Myocyte (in vitro differentiated cells): ENCODE measurements at places on chromosomes 13 and 19. TPM values are rescaled to one million over a fixed set of nuclear protein-coding genes. Genes with fewer than 3 reads are reported as not detected.

Gene ZNF541
- 0.08 TPM in 1 of 2 replicates, not detected in the other for total RNA-seq

Gene DZIP1
- 23.0 and 27.9 TPM in 2 replicates for total RNA-seq

Gene CD22
- total RNA-seq = 0.05 TPM in 1 of 2 replicates, not detected in the other

Gene MAMSTR
- total RNA-seq = 8.7 and 16.2 TPM in 2 replicates

Gene KIR3DL1
- total RNA-seq = not detected in 2 replicates

Gene B3GNT8
- total RNA-seq = not detected in 2 replicates

Gene FFAR3
- not detected in 2 replicates for total RNA-seq

DNA sequence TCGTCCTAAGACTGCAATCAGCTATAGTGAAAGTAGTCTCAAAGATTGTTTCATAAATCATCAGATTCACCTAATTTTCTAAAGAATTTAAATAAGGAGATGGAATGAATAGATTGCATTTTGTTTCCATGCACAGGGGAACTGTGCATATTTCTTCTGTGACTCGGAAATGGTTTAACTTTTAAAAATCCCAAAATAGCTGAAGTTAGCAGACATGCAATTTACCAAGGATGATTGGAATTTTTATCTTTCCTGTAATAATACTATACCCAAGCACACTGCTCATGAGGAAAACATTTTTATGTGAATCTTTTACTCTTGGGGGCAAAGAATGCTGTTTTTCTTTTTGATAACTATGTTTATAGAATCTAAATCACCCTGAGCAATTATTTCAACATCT is 15.0 kb upstream of the LMO7 start:
- peak; percentile 27 for DNase-seq

- peak; percentile 31 for DNase-seq
These were observed 888 bp downstream of the NOTCH3 start for GRCh38 chr19:15199661-15200552.

DNA sequence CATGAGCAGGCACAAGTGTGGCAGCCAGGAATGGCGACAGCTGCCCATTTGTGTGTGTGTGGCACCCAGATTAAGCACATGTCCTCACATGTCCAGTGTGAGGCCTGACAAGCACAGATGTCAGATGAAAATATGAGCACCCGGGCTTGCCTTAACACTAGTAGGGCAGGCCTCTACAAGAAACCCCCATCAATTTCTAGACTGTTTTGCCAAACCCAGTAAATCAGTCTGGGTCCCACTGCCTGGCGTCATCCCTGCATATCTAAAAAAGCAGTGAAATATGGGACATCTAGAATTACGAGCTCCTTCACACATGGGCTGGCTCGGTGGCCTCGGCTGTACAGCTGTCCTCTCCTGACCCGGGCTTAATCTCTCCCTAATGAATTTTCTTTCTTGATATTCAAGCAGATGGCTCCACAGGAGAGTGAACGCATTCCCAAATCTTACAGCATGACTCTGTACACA is 432.7 kb downstream of the FOXO1 start:
- peak; percentile 97 for DNase-seq

GRCh38 chr13:41060724-41061074 is 610 bp upstream of the WBP4 start:
- DNase-seq = no peak

GRCh38 chr13:84303035-84303434 is 420.8 kb upstream of the SLITRK1 start:
- no peak for DNase-seq

GRCh38 chr13:51619614-51620013 is 35.4 kb downstream of the WDFY2 start:
- peak; percentile 89 for DNase-seq

DNA sequence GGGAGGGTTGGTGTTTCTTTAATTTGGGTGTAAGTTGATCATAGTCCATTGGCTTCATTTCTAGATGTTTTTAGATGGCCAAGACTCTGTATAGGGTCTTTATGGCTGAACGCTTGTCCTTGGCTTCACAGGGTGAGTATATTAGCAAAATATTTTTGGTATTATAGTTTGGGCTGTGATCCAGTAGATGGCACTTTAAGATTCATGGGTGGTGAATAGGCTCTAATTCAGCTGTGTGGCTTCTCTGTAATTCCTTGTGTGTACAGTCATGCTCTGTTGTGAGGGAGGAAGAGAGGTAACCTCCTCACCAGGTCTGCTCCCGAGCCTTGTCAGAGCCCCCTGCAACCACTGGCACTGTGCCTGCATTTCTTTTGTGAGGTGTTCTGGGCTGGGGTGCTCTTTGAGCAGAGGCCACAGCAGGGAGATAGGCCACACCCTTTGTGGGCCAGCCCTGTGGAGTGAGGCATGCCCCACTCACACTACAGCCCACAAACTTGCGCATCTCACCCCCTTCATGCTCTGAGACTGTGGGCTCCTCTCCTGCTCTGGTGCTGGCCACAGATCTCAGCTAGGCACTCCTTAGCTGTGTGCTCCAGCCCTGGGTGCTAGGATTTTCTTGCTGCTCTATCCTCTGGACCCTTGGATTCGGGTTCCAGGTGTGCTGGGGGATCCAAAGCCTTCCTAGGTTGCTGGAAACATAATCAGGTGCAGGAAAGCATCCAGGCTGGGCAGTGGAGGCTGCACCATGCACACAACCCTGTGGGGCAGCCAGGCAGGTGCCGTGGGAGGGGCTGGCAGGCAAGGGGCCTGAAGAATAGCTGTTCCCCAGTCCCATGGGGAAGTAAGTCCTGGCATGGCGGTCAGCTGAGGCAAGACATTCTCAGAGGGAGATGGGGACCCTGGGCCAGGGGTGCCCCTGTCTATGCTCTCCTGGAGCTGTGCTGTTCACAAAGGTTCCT is 193.9 kb downstream of the GPC5 start:
- no peak for DNase-seq

DNA sequence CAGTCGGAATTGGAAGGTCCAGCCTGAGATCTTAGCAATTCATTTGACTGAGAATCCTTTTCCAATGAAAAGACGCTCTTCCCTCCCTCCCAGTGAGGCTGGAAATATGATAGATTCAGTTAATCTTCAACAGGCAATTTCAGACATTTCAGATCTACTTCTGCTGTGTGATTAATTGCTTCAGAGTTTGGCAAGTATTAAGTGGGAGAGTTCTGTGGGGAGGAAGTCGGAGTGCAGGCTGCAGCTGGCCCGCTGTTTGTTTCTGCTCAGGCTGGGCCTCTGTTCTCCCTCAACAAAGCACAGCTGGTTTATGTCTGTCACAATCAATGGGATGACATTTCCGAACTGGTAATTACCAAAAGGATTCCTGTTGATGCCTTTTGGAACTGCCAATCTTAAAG is 178.2 kb downstream of the NDFIP2 start:
- peak; percentile 87 for DNase-seq

GRCh38 chr13:76937281-76937820 is 11.0 kb upstream of the ACOD1 start:
- DNase-seq = peak; percentile 66

DNA sequence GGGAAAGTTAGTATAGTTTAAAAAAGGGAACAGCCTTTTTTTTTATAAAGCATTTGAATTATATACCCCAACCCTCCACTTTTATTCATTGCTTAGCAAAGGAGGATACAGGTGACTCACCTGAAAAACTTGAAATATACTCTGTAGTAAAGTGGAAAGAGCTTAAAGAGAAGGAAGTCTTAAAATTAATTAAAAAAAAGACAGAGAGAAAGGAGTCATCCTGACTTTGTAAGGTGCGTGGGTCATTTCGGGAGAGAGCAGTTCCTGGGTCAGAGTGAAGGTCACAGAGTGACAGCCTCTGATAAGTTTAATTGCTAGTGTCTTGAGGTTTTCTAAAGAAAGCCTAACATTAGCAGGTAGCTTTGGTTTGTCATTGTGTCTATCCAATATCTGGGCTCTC is 310.3 kb downstream of the KLF5 start:
- no peak for DNase-seq

GRCh38 chr13:90184355-90184754 is 1163.1 kb upstream of the MIR17HG start:
- no peak for DNase-seq

DNA sequence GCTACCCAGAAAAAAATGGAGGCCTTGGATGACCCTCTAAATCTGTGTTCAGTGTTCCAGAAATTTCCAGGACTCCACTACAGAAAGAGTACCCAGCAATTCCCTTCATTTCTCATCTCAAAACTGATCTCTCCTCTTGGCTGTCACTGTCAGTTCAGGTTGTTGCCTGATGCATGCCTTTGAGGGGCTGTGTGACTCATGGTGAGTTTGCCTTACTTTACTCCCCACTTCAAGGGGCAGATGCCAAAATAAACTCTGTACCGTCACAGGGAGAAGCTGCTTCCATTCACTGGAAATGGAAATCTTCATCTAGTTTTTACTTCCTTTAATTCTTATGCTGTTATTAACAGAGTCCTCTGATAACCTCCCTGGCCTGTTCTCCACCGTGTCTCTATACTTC is 1075.0 kb downstream of the DIAPH3 start:
- DNase-seq = no peak

GRCh38 chr19:38904581-38905539 is 5.1 kb downstream of the NFKBIB start:
- DNase-seq = no peak

DNA sequence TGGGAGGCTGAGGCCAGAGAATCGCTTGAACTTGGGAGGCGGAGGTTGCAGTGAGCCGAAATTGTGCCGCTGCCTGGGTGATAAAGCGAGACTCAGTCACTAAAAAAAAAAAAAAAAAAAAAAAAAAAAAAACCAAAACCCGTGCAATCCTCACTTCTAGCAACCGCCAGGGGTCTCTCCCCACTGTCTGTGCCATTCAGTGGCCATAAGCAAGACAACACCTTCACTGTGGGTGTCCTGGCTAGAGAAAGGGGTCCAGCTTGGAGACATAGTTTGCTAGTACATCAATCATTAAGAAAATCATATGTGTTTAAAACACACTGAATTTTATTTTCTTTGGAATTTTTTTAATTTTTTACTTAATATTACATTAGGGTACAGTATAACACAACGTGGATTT is 68.2 kb downstream of the RASL11A start:
- no peak for DNase-seq

DNA sequence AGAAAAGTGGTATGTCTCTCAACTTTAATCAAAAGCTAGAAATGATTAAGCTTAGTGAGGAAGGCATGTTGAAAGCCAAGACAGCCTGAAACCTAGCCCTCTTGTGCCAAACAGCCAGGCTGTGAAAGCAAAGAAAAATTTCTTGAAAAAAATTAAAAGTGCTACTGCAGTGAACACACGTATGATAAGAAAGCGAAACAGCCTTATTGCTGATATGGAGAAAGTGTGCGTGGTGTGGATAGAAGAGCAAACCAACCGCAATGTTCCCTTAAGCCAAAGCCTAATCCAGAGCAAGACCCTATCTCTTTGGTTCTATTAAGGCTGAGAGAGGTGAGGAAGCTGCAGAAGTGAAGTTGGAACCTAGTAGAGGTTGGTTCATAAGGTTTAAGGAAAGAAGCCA is 96.4 kb downstream of the ZDHHC20 start:
- no peak for DNase-seq

DNA sequence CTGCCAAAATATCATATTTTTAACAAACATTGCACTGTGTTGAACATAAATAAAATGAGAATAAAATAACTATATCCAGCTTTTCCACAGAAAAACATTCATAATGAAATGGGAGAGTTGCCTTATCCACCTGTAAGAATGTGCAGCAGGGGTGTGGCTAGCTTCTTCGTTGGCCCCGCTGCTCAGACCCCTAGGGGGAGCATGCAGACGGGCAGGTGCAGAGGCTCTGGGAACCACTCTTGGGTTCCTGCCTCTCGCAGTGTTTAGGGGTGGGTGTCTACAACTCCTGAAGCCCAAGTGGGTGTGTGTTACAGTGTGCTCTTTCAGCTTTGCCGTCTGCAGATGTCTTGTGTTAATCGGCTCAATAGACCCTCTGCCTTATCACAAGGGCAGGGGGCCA is 121.7 kb downstream of the SLITRK5 start:
- DNase-seq = no peak

DNA sequence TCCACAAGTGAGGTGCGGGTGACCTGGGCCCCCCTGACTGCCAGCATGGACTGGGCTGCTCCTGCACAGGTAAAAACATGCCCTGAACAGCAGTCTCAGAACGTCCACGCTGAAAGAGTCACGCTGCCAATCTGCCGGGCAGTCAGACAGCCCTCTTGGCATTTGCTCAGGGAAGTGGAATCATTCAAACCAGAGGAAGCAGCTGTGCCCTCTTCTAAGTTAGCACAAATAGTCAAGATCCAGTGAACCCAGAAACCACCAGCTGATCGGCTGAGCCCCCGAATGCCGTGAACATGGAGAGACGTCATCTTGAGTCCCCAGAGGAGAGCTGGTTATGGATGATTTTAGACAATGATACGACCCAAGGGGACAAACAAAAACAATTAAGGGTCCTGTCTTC is 34.4 kb downstream of the KLF2 start:
- DNase-seq = peak; percentile 48

GRCh38 chr19:7832009-7832408 is 2.0 kb downstream of the EVI5L start:
- DNase-seq = no peak

DNA sequence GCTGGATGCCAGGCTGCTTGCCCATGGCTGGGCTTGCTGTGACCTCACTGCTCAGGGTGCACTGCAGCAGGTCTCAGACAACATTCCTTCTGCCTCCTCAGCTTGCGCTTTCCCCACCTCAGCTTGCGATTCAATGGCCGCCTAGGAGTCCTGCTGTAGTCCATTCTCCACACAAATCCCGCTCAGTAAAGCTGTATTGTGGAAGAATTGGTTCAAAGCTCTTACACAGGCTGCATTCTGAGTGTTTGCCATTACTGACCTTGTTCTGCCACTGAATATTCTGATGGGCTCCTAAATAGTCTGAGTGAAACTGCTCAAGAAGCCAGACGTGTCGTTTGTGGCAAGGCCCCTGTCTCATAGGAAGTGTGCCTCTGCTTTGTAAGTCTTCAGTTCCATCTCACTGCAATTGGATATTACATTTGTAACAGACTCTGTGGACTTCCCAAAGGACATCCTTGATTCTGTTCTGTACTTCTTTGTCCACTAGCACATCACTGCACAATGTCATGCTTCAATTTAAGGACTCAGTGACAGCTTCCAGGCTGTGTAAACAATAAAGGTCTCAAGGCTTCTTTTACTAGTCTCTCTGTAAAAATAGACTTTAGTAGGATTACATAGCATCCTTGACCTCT is 49.8 kb downstream of the KATNAL1 start:
- peak; percentile 33 for DNase-seq

DNA sequence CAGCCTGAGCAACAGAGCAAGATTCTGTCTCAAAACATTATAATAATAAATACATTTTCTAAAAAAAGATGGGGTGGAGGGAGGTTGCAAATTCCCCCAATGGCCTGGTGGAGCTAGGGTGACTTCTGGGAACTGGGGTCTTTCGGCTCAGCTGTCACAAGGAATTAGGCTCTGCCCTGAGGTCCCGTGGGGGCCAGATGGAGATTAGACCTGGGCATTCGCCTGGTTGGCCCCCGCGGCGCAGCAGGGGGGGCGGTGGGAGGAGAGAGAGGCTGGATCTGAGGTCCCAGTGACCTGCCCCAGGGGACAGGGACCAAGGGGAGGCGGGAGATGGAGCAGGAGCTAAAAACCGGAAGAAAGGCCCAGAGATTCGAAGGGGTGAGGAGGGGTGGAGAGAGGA is 14.8 kb downstream of the FUT6 start:
- no peak for DNase-seq

- DNase-seq = no peak
These were observed 866.7 kb upstream of the SPRY2 start for GRCh38 chr13:81207636-81208035.
